ENCODE measurements at places on chromosomes 11 and 22.

DNA sequence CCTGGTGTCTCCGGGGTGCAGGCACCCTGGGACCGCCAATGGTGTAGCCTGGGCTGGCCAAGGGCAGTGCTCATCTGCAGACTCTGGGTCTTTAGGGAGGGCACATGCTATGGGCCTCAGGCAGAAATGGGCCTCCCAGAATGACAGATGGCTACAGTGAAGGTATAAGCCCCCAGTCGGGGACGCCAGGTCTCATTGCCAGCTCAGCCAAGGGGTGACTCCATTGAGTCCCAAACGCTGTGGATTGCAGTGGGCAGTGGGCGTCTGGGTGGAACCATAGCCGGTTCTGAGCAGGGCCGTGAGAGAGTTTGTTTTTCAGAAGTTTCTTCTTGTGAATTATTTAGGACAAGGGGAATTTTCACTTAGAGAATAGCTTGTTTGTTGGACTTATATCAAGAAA, 516.9 kb downstream of the TBC1D22A start:
- no peak for DNase-seq

DNA sequence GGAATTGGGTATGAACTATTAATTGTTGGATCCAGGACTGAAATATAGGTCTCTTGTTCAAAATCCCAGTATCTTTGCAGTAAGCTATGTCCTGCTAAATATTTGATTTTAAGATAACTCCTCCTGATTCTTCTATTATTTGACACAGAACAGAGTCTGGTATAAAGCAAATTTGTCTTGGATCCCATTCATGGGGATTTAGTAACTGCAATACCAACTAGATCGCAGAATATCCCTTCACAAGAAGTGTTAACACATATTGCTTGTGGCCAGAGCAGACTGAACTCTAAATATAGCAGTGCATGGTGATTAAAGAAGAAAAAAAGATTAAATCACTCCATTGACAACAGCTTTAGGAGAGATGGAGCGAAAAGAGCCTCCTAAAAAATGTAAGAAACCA, 68.2 kb upstream of the ARHGAP42 start:
- DNase-seq, result no peak

DNA sequence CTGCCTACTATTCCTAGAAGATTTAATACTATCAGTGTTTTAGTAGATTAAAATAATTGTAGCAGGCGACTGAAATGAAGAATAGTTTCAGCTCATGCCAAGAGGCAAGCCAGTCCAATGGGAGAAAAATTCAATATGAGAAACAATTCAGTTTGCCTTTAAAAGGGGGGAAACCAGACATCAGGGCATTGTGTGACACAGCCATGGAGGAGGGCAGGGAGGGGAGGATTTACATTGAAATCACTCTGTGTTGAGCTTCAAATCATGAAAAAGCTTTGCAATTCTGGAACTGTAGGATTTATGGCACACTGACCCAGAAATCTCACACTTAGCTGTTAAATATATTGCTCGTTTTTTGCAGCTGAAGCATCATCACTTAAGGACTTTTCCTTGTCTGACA, 4.6 kb downstream of the SLC1A2 start:
- DNase-seq, result no peak

GRCh38 chr11:76263166-76263565, 56.9 kb upstream of the WNT11 start:
- DNase-seq, result no peak

DNA sequence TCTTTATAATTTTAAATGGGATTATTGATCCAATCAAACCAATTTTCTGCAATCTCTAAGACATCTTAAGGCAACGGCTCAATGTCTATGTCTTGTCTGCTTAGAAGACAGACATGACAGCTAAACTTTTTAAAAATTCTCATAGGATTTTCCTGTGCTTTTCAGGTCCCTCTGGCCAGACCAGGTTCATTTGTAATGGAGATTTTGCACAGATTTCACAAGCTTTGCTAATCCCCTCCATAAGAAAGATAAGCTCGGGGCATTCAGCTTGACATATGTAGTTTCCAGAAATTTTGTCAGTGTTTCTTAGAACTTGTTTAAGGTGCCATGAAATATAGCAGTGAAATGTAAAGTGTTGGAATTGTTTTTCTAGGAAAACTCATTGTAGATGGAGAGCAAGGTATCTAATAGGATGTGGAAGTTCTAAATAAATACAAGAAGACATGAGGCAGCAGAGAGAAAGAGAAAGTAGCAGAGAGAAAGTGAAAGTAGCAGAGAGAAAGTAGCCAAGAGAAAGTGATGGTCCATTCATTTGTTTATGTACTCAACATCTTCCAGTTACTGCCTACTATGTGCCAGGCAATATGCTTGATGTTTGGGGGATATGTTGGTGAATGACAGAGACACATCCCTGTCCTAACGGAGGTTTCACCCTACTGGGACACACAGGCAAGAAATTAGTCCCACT, 219.1 kb upstream of the ARHGAP42 start:
- no peak for DNase-seq

DNA sequence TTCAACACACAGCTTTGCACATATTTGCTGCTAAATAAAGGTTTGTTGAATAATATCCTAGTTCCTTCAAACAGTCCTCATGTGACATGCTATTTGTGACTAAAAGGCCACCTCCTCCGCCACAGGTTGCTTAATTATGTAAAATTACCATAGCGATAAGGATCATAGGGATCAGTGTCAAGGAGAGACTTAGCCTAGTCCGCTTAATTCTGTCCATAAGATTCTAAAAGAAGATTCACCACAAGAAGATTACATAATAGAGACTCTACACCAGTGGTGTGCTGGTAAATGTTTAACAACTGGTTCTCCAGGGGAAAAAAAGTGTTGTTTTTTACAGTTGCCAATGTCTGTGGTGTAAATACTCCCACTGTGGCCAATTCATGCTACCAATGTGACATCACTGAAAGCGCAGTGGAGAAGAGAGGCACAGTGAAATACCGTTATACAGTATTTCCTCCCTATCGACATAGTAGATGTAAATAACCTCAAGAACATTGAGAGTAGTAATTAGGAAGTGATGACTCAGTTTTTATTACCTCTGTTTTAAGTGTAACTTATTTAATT, 4.2 kb upstream of the CHRDL2 start:
- DNase-seq, result no peak

- DNase-seq, result no peak
These were observed 22.6 kb upstream of the CTSC start for GRCh38 chr11:88360141-88360540.

DNA sequence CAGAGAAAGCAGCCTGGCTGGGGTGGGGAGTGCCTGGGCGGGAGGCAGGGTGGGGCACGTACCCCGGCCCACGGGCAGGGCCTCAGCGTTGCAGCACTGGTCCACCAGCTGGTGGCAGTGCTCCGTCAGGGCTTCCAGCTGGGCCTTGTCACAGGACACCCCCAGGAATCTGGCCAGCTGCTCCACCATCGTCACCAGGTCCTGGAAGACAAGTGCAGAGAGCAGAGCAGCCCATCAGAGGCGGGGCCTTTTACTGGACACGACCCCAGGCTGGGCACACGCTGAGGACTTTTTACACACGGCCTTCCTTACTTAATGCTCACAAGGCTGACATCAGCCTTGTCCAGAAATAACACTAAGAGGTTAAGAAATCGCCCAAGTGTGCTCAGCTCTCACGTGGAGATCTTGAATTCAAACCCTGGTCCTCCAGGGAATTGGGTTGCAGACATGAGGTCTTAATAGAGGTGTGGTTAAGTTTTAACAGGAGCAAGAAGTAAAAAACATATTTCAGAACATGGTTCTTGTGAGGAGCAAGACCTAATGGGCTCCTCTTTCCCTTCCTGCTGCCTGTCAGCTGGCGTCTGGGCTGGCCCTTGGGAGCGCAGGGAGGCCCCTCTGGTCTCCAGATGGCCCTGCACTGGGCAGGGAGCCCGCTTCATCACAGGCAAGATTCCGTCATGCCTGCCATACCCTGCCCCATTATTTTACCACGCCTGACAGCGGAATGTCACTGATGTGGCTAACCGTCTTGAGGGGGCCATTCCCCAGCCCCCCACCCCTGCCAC, 17.1 kb upstream of the EFCAB6 start:
- DNase-seq, result no peak

DNA sequence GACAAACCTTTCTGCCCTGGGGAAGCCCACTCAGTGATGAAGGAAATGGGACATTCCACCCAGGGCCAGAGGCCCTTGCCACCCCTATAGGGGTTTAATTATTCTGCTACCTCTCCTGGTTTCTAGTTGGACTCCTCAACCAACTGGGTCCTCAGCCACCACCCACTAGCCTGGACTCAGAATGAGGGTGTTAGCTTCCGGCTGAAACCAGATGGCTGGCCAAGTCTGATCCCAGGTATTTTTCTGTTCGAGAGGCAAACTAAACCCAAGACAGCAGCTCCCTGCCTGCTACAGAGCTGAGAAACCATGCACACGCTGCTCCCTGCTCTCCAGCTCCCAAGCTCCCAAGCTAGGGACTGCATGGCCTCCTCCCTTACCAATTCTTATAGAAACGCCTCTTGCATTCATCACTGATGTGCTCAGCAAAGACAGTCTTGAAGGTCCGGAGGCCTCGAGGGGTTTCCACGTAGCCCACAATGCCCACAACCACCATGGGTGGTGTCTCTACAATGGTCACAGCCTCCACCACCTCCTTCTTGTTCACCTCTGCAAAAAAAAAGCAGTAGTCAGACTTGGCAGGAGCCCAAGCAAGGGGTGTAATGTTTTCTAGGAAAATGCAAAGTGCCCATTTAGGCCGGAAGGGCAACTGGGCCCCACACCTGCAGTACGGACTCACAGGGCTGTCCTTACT, 2.2 kb downstream of the RPL3 start:
- no peak for DNase-seq

- no peak for DNase-seq
These were observed 78.4 kb downstream of the XRRA1 start for GRCh38 chr11:74870485-74870884.

DNA sequence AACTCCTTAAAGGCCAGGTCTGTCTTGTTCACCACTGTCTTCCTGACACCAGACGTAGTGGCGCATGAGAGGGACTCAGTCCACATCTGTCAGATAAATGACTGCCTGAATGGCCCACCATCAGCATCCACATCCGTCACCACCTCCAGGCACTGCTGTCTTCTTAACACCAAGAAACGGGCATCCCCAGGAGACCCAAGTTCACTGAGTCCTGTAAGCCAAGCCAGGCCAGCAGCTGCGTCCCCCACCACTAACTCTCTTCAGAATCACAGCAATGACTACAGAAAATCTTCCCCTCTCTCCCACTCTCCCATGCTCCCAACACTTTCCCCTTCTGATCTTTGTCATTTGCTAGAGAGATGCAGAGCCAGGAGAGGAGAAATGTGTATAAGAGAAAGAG, 47.3 kb upstream of the LRRC32 start:
- DNase-seq, result no peak

DNA sequence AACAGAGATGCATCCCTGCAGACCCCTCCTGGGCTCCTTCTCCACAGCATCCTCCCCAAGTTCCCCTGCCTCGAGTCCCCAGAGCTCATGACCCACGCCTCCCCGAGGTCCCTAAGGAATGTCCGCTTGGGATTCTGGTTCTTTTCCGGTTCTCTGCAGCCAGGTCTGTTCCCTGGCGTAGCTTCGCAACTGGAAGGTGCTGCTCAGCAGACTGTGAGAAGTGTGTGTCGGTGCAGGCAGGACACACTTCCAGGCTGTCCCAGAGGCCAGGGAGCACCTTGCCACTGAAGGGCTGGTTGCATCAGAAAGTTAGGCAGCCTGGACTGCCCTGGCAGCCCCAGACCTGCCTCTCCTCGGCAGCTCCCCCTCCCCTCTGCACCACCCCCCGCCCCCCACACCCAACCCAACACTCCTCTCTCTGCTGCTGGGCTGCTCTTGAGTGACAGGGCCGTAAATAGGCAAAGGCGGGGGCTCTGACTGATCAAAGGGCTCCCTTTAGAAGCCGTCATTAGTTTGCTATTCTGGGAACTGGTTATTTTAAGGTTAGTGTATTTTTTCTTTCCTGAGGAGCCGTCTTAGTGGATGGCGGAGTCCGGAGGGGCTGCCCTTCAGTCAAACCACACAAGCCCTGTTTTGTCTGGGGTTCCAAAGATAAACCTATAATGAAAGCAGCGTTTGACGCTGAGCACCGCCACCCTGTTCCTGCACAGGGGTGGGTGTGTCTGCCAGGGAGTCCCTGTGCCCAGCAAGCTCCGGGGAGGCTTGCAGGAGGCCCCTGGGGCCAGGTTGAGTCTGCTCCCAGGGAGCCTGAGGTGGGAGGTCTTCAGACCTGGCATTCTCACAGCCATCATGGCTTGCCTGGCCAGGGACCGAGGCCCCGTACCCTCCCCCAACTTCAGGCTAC, 88.6 kb upstream of the KCNQ1OT1 start:
- peak; percentile 72 for DNase-seq

- DNase-seq, result no peak
These were observed 8.5 kb downstream of the SH3BP1 start for GRCh38 chr22:37647928-37648327.

GRCh38 chr11:74611369-74611861, 19.0 kb downstream of the POLD3 start:
- DNase-seq, result no peak

DNA sequence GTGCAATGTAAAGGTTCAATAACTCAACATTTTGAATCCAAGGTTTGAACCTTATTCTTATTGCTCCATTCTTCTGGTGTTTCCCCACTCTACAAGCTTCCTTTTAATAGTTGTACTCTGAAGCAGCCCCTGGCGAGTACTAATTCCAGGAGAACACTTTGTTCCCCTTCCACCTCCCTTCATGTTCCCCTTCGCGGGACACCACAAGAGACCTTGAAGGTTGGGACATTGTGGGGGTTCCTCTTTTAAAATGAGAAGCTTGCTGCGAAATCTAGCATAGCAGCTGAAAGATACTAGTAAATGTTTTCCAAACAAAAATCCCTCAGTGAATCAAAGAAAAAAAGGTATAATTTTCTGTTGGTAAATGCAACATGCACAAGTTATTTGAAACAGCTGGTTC, 626.3 kb upstream of the LRRC4C start:
- DNase-seq, result no peak

DNA sequence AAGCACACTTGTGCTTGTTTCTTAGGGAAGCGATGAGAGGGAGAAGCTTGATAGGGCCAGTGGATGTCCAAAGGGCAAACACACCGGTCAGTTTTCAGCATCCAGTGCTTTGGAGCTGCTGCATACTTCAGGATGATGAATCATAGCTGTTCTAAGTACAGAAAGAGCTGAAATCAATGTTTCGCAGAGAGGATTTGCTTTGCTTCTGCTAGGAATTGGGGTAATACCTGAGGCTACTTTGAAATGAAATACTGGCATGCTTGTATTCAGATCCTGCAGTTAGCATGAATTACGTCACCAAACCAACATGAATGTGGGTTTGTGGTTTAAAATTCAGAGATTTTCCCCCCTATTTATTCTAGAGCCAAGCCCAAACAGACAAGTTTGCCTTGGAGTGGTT, 41.7 kb upstream of the SC5D start:
- DNase-seq, result no peak

- no peak for DNase-seq
These were observed 125.6 kb downstream of the TRPC6 start for GRCh38 chr11:101458161-101458560.

All from chondrocyte (in vitro differentiated cells).